ENCODE measurements at places on chromosomes 2 and 18.

GRCh38 chr2:107338571-107338970 lies 452.6 kb upstream of the ST6GAL2 start:
- DNase-seq = no peak

GRCh38 chr2:60882971-60883753 lies 1.8 kb downstream of the REL start:
- no peak for DNase-seq

DNA sequence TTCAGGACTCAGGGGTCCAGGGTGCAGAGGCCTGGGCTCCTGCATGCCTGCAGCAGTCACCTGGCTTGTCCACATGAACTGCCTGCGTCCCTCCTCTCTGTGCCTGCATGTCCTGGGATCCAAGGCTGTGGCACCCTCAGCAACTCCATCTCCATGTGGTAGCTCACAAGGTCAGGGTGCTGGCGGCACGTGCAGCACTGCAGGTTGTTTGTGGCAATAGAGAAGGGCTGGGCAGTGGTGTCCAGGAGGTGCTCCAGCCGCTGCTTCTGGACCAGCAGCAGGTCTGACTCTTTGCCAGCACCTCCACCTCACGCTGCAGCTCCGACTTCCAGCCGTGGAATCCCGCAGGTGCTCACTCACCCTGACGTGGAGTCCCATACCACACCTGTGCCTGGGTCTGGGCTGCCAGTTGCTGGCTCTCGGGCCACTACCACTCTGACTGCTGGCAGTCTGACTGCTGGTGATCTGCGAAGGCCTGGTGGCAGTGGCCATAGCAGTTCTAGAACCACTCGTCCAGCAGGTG lies 28.8 kb upstream of the IMP4 start:
- no peak for DNase-seq

- no peak for DNase-seq
Measured at GRCh38 chr2:42864222-42864621, 71.8 kb upstream of the HAAO start.

GRCh38 chr18:79608069-79608468 lies 71.5 kb upstream of the CTDP1 start:
- no peak for DNase-seq

GRCh38 chr2:238100049-238100820 lies at the start of gene ESPNL:
TSS of gene ESPNL (plus strand) at chr2:238100340. CDS start at chr2:238100420, 80 bp downstream.
- no peak for DNase-seq

All from T-helper 2 cell (primary cell).